Lung (tissue), 17 donors: ENCODE measurements at places on chromosomes 3 and 15. TPM values are rescaled to one million over a fixed set of nuclear protein-coding genes. Genes with fewer than 3 reads are reported as not detected.

CSPG4 gene
- polyA plus RNA-seq: 8.5 TPM

NRG4 gene
- 0.65 TPM for polyA plus RNA-seq

TMOD3 gene
- polyA plus RNA-seq: 12.4 TPM

KNSTRN gene
- 13.2 TPM for polyA plus RNA-seq

GP9 gene
- polyA plus RNA-seq: 6.2 TPM

SAMMSON gene
- polyA plus RNA-seq: not detected

FANCD2OS gene
- not detected for polyA plus RNA-seq
